ENCODE measurements at places on chromosomes 7 and 10.

GRCh38 chr7:2049782-2050510 lies 182.8 kb downstream of the MAD1L1 start:
- no peak overlapping the region for H3K4me3 ChIP-seq
- H3K4me1 ChIP-seq = peaks cover 8% of the 10 kb centered on the region
- no peak for DNase-seq
- no peak overlapping the region for H3K27ac ChIP-seq
- H3K36me3 ChIP-seq = no peaks in the 10 kb centered on the region

DNA sequence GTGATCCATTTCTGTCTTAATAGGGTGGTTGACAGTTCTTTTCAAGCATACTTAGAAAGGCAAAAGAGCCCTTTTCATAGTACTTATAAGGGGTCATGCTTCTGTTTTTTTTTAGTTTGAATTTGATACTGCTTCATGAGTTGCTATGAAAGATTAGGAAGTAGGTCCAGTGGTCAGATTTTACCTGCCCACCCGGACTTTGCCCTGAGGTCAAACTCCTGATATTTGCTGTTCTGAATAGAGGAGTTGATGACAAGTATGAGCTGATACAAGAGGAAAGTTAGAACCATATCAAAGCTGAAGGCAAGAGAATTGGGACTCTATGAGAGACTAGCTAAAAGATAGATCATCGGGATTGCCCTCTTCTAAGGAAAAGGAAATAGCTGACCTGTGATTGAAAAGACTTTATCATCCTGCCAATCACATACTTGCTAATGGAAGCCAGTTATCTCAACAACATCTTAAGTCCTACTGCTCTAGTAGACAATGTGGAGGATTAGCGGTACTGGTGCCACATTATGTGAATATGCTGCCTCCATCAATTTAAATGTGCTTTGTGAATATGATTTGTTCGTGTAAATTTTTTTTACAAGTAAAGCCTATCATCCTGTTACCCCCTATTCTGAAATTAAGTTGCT lies 37.5 kb upstream of the CYP26C1 start:
- peaks cover 7% of the 10 kb centered on the region for H3K36me3 ChIP-seq
- no peak overlapping the region for H3K27ac ChIP-seq
- no peaks in the 10 kb centered on the region for H3K4me1 ChIP-seq
- no peak for DNase-seq

GRCh38 chr7:14191686-14192098 lies 202.2 kb upstream of the ETV1 start:
- DNase-seq = no peak
- no peaks in the 10 kb centered on the region for H3K36me3 ChIP-seq

DNA sequence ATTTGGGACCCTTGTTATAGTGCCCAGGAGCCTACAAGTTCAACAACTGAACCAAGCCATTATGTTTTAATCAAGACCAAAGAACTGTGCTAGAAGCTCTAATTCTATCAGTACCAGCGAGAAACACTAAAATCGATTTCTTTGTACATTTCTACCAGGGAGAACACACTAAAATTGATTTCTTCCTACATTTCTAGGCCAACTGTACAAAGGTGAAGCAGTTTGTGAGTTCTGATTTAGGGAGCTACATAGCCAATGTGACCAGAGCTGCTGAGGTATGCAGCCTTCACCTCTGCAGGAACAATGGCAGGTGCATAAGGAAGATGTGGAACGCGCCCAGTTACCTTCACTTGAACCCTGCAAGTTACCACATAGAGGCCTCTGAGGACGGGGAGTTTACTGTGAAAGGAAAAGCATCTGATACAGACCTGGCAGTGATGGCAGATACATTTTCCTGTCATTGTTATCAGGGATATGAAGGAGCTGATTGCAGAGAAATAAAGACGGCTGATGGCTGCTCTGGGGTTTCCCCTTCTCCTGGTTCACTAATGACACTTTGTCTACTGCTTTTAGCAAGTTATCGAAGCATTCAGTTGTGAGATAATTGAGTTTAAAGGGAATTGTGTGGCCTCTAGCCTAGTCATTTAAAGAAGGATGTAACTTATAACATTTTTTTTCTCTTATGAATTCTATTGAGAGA lies 31.7 kb downstream of the HYAL4 start:
- no peak overlapping the region for H3K27ac ChIP-seq
- no peak for DNase-seq
- no peaks in the 10 kb centered on the region for H3K36me3 ChIP-seq

- no peak for DNase-seq
- H3K36me3 ChIP-seq = no peaks in the 10 kb centered on the region
- H3K4me3 ChIP-seq = no peak overlapping the region
- H3K4me1 ChIP-seq = no peaks in the 10 kb centered on the region
These were observed 437.9 kb downstream of the SDK1 start for GRCh38 chr7:3738964-3739363.

- no peaks in the 10 kb centered on the region for H3K36me3 ChIP-seq
- H3K27me3 ChIP-seq = no peaks in the 10 kb centered on the region
- no peak overlapping the region for H3K27ac ChIP-seq
- no peak for DNase-seq
- H3K4me3 ChIP-seq = no peak overlapping the region
- H3K4me1 ChIP-seq = no peaks in the 10 kb centered on the region
These were observed 53.7 kb downstream of the CCDC6 start for GRCh38 chr10:59852670-59853069.

GRCh38 chr7:50281680-50282445 lies 22.7 kb upstream of the IKZF1 start:
- no peaks in the 10 kb centered on the region for H3K36me3 ChIP-seq
- no peaks in the 10 kb centered on the region for H3K27me3 ChIP-seq
- H3K27ac ChIP-seq = no peak overlapping the region
- no peak overlapping the region for H3K4me3 ChIP-seq

DNA sequence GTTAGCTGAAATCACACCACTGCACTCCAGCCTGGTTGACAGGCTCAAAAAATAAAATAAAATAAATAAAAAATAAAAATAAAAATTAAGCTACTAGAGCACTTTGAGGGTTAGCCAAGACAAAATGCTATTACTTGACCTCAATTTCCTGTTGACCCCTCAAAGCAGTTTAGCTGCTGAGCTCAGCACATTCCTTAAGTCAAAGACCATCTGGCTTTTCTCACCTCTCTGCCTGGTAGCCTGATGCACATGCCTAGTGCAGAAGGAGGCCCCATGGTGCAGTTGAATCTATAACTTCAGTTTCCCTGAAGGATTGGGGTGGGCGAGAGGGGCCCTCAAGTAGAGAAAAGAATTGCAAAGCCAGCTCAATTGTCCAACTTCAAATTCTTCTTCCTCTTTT lies 211.1 kb upstream of the GALNT17 start:
- H3K27ac ChIP-seq = no peak overlapping the region
- H3K4me3 ChIP-seq = no peak overlapping the region
- no peaks in the 10 kb centered on the region for H3K27me3 ChIP-seq
- no peaks in the 10 kb centered on the region for H3K4me1 ChIP-seq

GRCh38 chr7:33806298-33807154 lies 98.8 kb upstream of the BMPER start:
- no peaks in the 10 kb centered on the region for H3K36me3 ChIP-seq
- H3K4me3 ChIP-seq = no peak overlapping the region
- peak overlapping the region; percentile 16 for H3K27ac ChIP-seq

- no peak overlapping the region for H3K4me3 ChIP-seq
- H3K4me1 ChIP-seq = no peaks in the 10 kb centered on the region
- no peaks in the 10 kb centered on the region for H3K27me3 ChIP-seq
- no peak for DNase-seq
- no peaks in the 10 kb centered on the region for H3K36me3 ChIP-seq
- H3K27ac ChIP-seq = no peak overlapping the region
These were observed 690.8 kb upstream of the FZD8 start for GRCh38 chr10:36332926-36333325.

- H3K27ac ChIP-seq = no peak overlapping the region
- H3K4me1 ChIP-seq = no peaks in the 10 kb centered on the region
- no peaks in the 10 kb centered on the region for H3K27me3 ChIP-seq
- DNase-seq = no peak
- H3K36me3 ChIP-seq = no peaks in the 10 kb centered on the region
These were observed 393.2 kb downstream of the PTPRN2 start for GRCh38 chr7:158194365-158194900.

DNA sequence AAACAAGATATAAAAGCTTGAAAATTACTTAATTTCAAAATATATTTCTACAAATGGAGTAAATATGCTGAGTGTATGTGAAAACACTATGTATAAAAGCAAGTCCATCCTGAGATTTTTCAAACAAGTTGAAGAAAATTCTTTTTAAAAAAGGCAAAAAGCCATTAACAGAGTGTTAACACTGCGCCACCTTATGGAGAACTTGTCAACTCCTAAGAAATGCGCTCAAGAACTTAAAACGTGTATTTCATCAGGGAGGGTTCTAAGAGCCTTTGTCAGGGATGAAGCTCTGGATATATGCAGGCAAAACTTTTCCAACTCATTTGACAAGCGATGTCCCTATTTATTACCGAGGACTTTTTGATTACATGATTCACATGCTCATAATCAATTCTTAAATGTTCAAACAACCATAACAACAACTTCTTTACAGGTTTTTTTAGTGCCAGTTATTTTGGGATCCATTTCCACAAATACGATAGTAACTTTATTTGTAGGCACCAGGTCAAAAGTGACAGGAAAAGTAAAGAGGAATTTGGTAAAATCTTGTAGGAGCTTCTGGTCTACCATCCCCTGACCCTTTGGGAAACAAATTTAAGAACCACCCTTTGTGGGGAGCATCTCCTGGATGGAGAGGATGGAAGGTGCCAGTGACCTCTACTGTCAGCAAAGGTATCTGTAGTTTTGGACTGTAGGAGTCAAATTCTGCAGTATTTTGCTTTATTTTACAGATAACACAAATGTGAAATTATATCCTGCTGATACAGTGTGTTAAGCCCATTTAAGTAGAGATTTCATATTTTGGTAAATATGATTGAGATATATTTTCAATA lies 23.2 kb downstream of the CALCR start:
- H3K27me3 ChIP-seq = no peaks in the 10 kb centered on the region
- H3K4me1 ChIP-seq = no peaks in the 10 kb centered on the region
- no peak overlapping the region for H3K4me3 ChIP-seq
- no peak for DNase-seq
- no peaks in the 10 kb centered on the region for H3K36me3 ChIP-seq

DNA sequence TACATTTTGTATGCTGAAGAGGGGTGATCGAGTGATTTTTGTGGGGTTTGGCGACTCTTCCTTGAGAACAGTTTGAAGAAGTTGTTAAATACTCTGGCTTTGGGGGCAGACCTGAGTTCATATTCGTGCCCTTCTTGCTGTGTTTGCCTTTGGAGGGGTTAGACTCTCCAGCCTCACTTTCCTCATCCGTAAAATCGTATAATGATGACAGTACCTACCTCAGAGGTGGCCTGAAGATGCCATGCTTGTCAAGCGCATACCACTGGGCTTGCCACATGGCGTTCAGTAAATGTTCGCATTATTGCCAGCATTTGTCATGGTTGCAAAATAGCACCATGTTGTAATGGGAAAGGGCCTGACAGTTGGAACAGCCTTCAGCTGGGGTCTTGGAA lies 1.3 kb downstream of the STK17A start:
- H3K4me1 ChIP-seq = peaks cover 27% of the 10 kb centered on the region
- H3K4me3 ChIP-seq = peak overlapping the region; percentile 89
- no peaks in the 10 kb centered on the region for H3K27me3 ChIP-seq
- peak; percentile 63 for DNase-seq
- H3K27ac ChIP-seq = peak overlapping the region; percentile 97

DNA sequence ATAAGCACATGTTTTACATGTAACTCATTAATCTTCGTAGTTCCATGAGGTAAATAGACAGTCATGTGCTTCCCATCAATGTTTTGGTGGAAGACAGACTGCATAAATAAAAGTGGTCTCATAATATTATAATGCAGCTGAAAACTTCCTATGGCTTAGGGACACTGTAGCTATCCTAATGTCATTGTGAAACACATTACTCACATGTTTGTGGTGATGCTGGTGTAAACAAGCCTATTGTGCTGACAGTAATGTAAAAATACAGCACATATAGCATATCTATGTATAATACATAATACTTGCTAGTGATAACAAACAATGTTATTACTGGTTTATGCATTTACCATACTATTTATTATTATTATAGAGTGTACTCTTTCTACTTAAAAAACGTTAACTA lies 37.2 kb upstream of the PLXDC2 start:
- H3K27me3 ChIP-seq = no peaks in the 10 kb centered on the region
- DNase-seq = no peak
- H3K36me3 ChIP-seq = no peaks in the 10 kb centered on the region

- H3K4me1 ChIP-seq = no peaks in the 10 kb centered on the region
- no peaks in the 10 kb centered on the region for H3K36me3 ChIP-seq
- H3K4me3 ChIP-seq = no peak overlapping the region
- H3K27me3 ChIP-seq = no peaks in the 10 kb centered on the region
- H3K27ac ChIP-seq = no peak overlapping the region
These were observed 525.4 kb downstream of the TFEC start for GRCh38 chr7:115505136-115505535.

- no peak overlapping the region for H3K27ac ChIP-seq
- no peaks in the 10 kb centered on the region for H3K27me3 ChIP-seq
- DNase-seq = no peak
These were observed 98.7 kb upstream of the ADO start for GRCh38 chr10:62705789-62706188.

- H3K27me3 ChIP-seq = no peaks in the 10 kb centered on the region
- no peak overlapping the region for H3K4me3 ChIP-seq
- no peak for DNase-seq
- H3K4me1 ChIP-seq = no peaks in the 10 kb centered on the region
These were observed 6.9 kb downstream of the PRKAR2B start for GRCh38 chr7:107051376-107051775.

GRCh38 chr7:132881317-132881716 lies 200.6 kb downstream of the CHCHD3 start:
- no peaks in the 10 kb centered on the region for H3K27me3 ChIP-seq
- no peak for DNase-seq
- H3K27ac ChIP-seq = no peak overlapping the region
- H3K4me3 ChIP-seq = no peak overlapping the region
- H3K4me1 ChIP-seq = no peaks in the 10 kb centered on the region

DNA sequence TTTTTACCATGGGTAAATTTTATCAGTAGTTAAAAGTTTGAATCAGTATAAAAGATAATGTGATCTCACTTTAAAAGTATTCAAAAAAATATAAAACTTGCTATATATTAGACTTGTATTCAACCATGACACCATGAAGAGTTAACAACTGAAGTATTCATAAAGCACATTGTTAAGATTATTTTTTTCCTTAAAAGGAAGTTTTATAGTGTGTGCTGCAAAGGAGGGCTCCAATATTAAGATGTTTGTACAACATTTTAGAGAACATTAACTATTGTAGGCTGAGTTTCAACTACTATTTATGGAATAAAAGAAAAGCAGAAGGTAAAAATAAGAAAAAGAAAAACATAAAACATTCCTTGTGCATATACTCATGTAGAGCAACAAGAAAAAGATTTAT lies 24.5 kb upstream of the CUBN start:
- no peak overlapping the region for H3K4me3 ChIP-seq
- no peaks in the 10 kb centered on the region for H3K4me1 ChIP-seq
- H3K27me3 ChIP-seq = no peaks in the 10 kb centered on the region
- H3K36me3 ChIP-seq = no peaks in the 10 kb centered on the region

All from right atrium auricular region (tissue), 2 donors.